ENCODE measurements at places on chromosomes 6 and 20.

DNA sequence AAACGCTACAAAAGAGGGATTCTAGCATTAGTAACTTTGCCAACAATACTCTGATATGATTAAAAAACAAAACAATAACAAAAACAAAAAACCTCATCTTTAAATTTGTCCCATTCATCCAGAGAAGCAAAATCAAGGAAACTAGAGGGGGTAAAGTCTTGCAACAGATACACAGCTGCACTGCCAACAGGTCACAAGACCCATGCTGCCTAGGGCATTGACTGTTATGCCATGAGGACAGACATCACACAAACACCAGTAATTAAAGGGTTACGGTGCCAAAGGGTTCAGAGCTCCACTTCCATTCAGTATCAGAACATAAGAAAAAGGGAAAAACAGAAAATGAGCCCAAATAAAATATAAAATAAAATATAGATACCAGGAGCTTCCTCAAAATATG, 1.6 kb downstream of the TBC1D20 start:
- peak; percentile 35 for DNase-seq

DNA sequence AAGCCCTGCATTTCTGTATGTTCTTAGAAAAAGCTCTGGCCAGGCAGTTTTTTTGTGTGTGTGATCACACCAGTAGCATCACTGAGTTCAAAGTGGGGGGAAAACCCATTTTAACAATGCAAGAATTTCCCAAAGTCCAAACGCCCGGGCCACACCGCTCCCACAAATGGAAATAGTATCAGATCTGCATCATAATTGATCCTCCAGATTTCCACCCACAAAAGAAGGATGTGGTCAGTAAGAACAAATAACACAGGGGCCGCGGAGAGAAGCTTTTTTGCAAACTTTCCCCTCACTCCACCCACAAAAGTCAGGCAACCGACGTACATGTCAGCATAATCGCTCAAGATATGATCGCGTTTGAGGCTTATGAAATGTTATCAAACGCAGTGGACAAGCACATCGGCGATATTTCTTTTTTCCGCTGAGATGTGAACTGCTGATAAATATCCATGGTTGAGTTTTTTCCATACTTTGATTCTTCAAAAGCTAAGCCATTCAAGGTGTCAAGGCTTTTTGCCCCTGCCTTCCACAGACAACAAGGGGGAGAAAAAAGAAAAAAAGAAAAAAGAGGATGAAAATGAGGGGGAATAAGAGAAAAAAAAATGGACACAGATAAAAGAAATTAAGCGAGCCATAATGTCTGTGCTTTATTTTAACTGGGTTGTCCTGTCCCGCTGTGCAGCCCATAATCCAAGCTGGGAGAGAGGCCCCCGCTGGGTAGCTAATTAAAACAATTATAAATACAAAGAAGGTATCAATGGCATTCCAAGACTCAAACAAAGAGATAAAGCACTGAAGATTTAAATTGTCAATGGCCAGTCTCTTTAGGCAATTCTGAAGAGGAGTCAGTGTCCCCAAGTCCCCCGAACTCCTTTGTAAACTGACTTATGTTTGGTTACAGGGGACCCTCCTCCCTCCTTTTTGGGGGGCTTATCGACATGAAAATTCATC, 143.5 kb downstream of the ZFP64 start:
- DNase-seq: no peak

DNA sequence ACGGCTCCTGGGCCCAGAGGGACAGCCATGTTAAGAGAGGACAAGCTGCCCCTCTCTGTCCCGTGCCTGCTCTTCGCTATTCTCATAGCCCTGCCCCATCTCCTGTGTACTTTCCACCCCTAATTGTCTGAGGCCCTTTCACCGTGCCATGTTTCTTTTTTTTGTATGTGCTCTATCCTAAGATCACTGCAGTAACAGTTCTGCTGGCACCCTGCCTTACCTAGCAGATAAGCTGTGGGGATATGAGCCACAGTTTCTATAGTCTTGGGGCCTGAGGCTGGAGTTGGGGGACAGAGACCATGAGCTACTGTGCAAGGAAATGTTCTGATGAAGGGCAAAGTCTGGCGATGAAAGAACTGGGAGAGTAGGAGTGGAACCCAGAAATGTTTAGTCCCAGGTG, 269.5 kb upstream of the CITED2 start:
- no peak for DNase-seq

GRCh38 chr20:35257175-35257909, 20.6 kb downstream of the MMP24OS start:
- DNase-seq: no peak

- DNase-seq: no peak
These were observed 29.4 kb downstream of the PPP1R16B start for GRCh38 chr20:38834868-38835267.

DNA sequence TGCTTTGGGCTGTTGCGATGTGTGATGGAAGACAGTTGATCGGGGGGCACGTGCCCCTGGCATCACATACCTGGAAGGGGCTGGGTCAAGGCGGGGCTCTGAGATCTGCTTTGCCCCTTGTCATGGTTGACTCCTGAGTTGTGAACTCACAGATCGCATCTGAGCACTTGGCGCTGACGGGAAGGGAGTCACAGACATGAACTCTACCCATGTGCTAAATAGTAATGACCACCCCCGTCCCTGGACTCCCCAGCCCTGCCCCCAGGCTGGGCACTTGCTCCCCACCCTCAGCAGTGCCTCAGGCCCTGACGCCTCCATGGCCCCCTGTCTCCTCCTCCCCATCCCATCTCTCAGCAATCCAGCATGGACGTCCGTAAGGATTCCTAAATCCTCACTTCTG, 107.0 kb downstream of the SYNDIG1 start:
- DNase-seq: no peak

DNA sequence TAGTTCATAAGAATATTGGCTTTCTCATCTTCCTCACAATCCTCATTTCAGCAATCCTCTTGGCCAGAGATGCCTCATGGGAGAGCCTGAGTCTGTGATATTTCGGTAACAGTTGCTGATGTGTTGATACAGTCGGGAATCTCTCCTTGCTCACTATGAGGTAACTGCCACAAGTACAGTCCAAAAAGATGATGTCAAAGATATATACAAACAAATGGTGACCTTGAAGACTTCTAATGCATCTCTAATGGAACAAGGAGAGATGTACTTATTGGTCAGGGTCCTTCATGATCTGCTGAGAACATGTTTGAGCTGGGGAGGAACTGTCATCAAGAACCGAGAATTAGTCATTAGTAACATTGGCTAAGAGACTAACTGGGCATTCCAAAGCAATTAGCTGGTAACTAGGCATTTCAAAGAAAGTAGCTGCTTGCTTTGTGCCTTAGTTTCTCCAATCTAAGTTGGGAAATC, 56.1 kb downstream of the FILIP1 start:
- peak; percentile 33 for DNase-seq

DNA sequence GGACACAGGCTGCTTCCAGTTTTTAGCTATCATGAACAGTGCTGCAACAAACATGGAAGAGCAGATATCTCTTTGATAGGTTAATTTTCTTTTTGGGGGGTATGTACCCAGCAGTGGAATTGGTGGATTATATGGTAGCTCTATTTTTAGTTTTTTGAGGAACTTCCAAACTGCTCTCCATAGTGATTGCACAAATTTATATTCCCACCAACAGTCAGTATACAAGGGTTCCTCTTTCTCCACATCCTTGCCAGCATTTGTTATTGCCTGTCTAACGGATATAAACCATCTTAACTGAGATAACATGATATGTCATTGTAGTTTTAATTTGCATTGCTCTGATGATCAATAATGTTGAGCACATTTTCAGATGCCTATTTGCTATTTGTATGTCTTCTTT, 237.6 kb downstream of the MMUT start:
- DNase-seq: no peak

DNA sequence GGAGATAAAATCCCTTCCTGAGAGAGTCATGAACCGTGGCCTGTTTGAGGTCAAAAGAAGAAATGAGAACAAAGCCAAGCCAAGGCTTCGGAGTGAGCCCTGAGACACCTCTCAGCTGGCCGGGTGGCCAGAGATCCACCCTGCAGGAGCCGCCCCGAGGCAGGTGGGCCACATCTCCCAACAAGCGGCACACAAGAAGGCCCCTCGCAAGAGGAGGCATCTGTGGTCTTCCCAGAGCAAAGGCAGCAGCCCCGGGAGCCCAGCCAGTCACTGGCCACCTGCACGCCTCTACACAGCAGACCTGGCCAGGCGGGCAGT, 30.9 kb upstream of the AFDN start:
- no peak for DNase-seq

- peak; percentile 54 for DNase-seq
These were observed 24.1 kb downstream of the STK4 start for GRCh38 chr20:44990425-44990824.

DNA sequence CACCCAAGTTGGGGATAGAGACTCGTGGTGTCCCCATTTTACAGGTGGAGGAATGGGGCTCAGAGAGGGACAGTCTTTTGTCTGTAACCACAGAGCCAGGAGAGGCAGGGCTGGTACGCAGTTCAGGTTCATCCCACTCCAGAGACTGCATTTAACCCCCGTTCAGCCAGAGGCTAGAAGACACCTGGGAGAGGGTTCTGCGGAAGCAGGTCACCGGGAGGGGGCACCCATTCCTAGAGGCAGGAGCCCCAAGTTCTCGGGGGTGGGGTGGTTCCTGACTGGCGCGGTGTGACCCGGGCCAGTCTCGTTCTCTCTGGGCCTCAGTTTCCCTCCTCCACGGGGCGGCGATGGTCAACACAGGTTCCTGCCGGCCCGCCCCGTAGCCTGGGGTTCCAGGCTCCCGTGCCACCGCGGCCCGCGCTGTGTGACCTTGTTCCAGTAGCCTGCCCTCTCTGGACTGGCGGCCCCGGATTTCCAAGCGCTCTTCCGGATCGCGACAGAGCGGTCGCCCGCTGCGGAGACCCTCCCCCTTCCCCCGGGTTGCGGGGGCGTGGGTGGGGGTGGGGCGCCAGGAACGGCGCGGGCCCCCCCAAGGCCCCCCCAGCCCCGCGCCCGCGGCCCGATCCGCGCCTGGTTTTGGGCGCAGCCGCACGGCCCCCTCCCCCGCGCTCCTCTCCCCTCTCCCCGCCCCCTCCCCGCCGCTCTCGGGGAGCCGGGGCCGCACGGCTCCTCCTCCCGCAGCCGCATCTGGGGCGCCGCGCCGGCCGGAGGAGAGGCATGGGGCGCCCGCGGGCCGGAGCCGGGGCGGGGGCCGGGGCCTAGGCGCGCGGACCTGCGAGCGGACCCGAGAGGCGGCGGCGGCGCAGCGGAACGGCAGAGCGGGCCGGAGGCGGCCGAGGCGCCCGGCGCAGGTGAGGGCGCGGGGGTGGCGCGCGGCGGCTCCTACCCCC, at the start of gene DLGAP4:
Gene DLGAP4 (plus strand): TSS at position 738 of the 950 bp plus-strand sequence. CDS start 125,379 bp downstream, outside the sequence.
- no peak for DNase-seq

DNA sequence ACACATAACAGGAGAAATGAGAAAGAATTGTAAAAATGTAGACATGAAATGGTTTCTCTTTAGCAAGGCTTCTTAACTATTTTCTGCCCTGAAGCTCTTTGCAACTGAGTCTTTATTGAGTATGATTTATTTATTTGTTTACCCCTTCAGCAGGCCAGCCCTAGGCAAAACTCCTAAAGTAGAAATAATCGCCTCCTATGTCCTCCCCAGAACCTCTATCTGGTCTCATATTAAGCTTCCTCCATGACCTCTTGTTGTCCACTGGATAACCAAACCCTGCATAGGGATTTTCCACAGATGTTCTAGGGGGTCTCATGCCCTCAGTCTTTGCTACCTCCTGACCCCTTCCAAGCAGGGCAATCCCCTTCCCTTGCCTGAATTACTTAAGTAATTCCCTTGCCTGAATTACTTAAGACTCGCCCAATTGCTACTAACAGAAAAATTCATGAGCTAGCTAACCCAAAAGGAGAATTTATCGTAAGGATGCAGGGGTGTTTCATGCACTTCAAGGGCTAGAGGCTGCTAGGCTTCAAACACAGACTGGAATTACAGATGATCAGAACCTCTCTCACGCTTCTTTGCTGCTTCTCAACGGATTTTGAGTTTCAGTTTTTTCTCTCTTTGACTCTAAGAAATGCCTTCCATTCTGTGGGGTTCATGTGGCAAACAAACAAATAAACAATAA, 425.9 kb upstream of the RNF217 start:
- no peak for DNase-seq

- DNase-seq: no peak
These were observed 2.6 kb downstream of the ALDH5A1 start for GRCh38 chr6:24497254-24497970.

- DNase-seq: no peak
These were observed 169.4 kb downstream of the CDK19 start for GRCh38 chr6:110645685-110646418.

GRCh38 chr6:159969204-159969912, 476 bp downstream of the IGF2R start:
- DNase-seq: no peak

DNA sequence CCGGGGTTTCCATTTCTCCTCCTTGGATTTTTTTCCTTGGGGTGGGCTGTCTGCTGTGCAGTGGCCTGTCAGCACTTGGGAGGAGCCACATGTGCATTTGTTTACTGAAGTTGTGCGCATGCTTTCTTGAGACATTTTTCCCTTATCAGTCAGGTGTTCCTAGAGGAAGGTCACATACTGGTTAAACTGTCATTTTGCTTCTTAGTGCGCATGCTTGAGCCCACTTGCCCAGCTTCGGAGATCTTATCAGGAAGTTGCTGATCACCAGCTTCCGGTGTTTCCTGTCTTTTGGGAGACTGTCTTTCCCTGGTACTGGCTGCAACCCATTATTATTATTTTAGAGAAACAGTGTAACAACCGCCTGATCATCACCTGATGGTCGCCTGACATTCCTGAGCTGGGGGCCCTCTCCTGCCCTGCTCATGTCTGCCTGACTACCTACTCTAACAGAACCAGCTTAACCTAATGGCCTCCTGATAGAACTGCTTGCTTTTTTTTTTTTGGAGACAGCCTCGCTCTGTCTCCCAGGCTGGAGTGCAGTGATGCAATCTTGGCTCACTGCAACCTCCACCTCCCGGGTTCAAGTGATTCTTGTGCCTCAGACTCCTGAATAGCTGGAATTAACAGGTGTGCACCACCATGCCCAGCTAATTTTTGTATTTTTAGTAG, 378 bp upstream of the ERVFRD-1 start:
- DNase-seq: no peak

GRCh38 chr6:133262804-133263203, 21.6 kb downstream of the EYA4 start:
- DNase-seq: no peak

GRCh38 chr6:31558631-31559500, 11.5 kb downstream of the NFKBIL1 start:
- no peak for DNase-seq

- no peak for DNase-seq
These were observed 13.3 kb upstream of the DST start for GRCh38 chr6:56655996-56656395.

GRCh38 chr20:4459081-4459480, 262.6 kb upstream of the PRND start:
- no peak for DNase-seq

- no peak for DNase-seq
These were observed 690.7 kb downstream of the KIF16B start for GRCh38 chr20:15882553-15882952.

Data from RWPE1 (cell line).